Naive thymus-derived CD4-positive, alpha-beta T cell (primary cell): ENCODE measurements at places on chromosomes 7 and 10. TPM values are rescaled to one million over a fixed set of nuclear protein-coding genes. Genes with fewer than 3 reads are reported as not detected.

The IDI2 gene
- not detected for total RNA-seq

The EVX1 gene
- 0.11 TPM for total RNA-seq

The DOCK4 gene
- total RNA-seq: 2.4 TPM

The ANKRD2 gene
- total RNA-seq: 0.22 and 0.28 TPM in 2 replicates

The TSPAN15 gene
- 1.2 TPM for total RNA-seq

The VGF gene
- not detected for total RNA-seq

The CLCN1 gene
- not detected for total RNA-seq

The FOXP2 gene
- not detected for total RNA-seq

The FRMD4A gene
- total RNA-seq: 0.53 TPM

The COL26A1 gene
- not detected for total RNA-seq

The RBAK gene
- total RNA-seq: 11.8 TPM

The FAM221A gene
- 5.3 TPM for total RNA-seq

The SFR1 gene
- total RNA-seq: 12.0 TPM

The HECTD2 gene
- 1.1 TPM for total RNA-seq

The PRSS37 gene
- total RNA-seq: not detected

The DHX32 gene
- total RNA-seq: 12.1 and 12.8 TPM in 2 replicates

The SPAM1 gene
- total RNA-seq: not detected

The TAF6 gene
- 55.0 TPM for total RNA-seq

The SLC35G1 gene
- 3.4 TPM for total RNA-seq

The ACBD7 gene
- total RNA-seq: 0.72 TPM

The PAPOLB gene
- total RNA-seq: not detected in 2 replicates

The PALD1 gene
- 0.20 TPM for total RNA-seq

The SPDYE11 gene
- total RNA-seq: not detected

The PLEKHA8 gene
- 11.7 TPM for total RNA-seq

The CFTR gene
- not detected in 2 replicates for total RNA-seq
